ENCODE measurements at places on chromosomes 4 and X.

- DNase-seq: no peak
These were observed 28.2 kb downstream of the DCAF12L2 start for GRCh38 chrX:126137899-126138298.

- DNase-seq: peak; percentile 8
These were observed 72.9 kb downstream of the WDR19 start for GRCh38 chr4:39255266-39255665.

GRCh38 chr4:152682143-152682941 is 2.5 kb upstream of the TMEM154 start:
- no peak for DNase-seq

- DNase-seq: no peak
These were observed 7.6 kb downstream of the TIGD4 start for GRCh38 chr4:152771741-152772533.

DNA sequence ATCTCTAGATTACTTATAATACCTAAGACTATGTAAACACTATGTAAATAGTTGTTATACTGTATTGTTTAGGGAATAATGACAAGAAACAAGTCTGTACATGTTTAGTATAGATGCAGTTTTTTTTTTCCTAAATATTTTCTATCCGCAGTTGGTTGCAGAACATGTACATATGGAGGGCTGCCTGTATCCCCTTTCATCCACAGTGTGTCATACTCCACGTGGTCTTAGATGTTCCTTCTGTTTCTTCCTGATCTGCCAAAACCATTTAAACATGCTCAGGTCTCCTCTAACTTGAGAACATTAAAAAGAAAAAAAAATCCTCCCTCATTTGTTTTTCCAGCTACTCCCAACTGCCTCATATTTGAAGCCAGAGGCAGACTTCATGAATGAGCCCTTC is 14.0 kb downstream of the OCIAD1 start:
- no peak for DNase-seq

DNA sequence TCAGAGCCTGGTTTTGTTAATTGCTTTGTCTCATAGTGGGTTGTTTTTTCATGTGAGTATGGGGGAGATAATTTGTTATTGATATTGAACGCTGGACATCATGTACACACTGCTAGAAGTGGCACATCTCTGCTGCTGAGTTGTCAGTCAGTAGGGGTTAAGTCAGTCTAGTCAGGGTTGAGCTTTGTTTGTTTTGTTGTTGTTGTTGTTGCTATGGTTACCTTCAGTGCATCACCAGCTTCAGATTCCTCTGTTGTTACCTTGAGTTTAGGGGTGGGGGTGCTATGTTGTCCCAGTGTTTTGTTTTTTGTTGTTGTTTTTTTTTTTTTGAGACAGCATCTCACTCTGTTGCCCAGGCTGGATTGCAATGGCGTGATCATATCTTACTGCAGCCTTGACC is 9.9 kb downstream of the YIPF6 start:
- peak; percentile 28 for DNase-seq

- DNase-seq: no peak
These were observed 39.5 kb upstream of the PTPN13 start for GRCh38 chr4:86554646-86555045.

DNA sequence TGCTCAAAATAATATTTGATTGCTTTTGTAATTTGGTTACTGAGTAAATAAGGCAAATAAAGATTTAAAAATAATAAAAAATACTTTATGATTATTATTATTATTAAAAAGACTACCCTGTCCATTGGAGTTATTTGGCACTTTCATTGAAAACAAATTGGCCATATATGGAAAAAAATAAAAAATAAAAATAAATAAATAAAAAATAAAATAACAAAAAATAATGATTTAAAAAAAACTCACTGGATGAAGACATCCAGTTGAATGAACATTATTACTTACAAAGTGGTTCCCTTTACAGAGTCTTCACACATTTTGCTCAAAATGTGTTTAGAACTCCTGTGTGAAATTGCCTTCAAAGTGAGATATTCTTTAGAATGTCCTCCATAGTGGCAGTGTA is 141.3 kb upstream of the ANXA3 start:
- no peak for DNase-seq

- peak; percentile 92 for DNase-seq
These were observed 30.1 kb downstream of the KDM6A start for GRCh38 chrX:44903107-44903506.

GRCh38 chrX:27679281-27679680 is 89.1 kb downstream of the DCAF8L2 start:
- DNase-seq: no peak

DNA sequence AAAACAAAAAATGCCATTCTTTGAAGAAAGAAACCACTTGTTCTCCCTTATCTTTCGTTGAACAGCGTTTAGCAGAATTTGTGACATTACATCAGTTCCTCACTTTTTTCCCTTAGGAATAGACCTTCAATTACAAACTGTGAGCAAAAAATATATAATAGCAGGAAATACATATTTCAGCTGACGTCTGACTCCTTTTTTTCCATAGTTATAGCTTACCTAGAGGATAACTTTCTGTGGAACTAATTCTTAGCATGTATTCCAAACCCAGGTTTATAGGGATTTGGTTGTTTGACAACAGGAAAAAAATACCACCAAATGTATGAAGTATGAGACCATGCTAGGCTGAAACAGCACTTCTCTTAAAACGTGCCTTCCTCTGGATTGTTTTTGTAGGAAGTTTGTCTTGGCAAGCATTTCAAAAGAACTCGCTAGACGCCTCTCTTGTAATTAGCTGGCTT is 2.0 kb upstream of the LIMCH1 start:
- no peak for DNase-seq

DNA sequence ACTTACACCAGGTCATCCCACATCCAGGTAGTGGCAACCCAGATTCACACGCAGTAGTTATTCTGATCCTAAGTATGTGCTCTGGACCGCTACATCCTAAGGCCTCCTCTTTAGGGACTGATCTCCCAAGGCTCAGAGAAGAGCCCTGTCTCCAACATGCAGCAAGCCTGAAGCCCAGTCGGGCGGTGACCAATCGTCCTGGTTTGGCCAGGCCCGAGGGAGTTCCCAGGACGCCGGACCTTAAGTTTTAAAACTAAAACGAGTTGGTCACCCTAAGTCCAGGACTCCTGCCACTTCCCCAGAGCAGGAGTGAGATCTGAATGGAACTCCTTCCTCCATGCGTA is 385 bp downstream of the LYAR start:
- DNase-seq: peak; percentile 35

GRCh38 chr4:25439918-25440477 is 62.9 kb downstream of the ANAPC4 start:
- peak; percentile 79 for DNase-seq

GRCh38 chr4:64738240-64738639 is 329.0 kb upstream of the TECRL start:
- DNase-seq: no peak

DNA sequence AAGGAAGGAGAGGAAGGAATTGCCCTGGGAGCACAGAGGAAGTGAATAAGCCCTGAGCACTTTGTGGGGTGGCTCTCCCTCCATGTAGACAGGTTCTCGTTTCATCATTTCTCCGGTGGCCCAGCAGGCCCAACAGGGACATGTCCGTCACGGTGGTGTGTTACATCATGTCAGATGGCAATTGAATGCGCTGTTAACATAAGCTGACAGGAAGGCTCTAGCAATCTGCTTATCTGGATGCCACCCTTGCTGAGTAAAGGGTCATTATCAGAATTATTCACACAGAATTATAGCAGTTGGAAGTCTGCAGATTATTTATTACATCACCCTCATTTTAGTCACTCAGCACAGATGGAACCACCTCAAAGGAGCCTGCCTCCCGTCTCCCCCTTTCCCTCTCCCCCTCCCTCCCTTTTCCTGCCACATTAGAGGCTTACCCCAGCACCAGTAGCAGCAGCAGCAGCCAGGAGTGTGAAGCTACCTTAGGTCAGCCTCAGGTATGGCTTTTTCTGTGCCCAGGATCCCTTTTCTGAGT is 124.3 kb upstream of the TRIM2 start:
- no peak for DNase-seq

GRCh38 chr4:163598489-163598888 is 104.0 kb downstream of the TMA16 start:
- DNase-seq: no peak

GRCh38 chrX:27981349-27981748 is at the start of gene DCAF8L1:
TSS of gene DCAF8L1 (minus strand) at chrX:27981449. CDS start at chrX:27981334, 115 bp downstream.
- DNase-seq: no peak

All from RKO (cell line).